ENCODE measurements at places on chromosomes 6 and 20. TPM values are rescaled to one million over a fixed set of nuclear protein-coding genes. Genes with fewer than 3 reads are reported as not detected.

GRCh38 chr6:107488875-107489635 is 862 bp upstream of the SOBP start:
- peak; percentile 64 for DNase-seq
- no peaks in the 10 kb centered on the region for H3K27me3 ChIP-seq
- peaks cover 40% of the 10 kb centered on the region for H3K4me1 ChIP-seq
- H3K4me3 ChIP-seq = peak overlapping the region; percentile 92

DNA sequence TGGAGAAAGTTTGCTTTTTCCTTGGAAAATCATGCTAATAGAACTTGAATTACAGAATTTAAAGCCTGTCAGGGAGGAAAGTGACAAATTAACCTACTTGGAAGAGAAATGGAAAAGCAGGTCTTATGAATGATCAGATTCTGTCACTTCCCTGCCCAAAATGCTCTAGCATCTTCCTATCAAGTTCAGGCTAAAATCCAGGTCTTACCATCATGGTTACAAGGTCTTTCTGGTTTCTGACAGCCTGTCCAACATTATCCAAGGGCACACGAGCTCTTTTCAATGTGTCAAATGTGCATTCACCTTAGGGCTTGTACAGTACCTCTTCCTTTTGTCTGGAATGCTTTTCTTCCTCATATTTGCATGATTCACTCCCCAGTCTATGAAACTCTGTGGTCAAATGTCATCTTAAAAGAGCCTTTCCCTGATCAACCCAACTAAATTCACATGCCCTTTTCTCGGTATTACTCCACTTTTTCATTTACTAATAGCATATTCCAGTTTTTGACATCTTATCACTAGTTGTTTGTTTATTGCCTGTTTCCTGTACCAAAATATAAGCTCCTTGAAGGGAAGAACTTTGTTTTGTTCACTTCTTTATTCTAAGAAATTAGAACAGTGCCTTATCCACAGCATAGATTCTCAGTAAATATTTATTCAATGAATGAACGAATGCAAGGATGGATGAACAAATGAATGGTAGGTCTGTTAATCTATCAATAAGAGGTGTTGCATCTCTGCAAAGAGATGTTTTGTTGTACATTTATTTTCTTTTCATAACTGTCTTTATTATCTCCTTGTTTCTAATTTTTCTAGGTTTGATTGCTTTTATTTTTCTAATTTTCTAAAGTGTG is 139.5 kb downstream of the BCAS1 start:
- no peak overlapping the region for H3K27ac ChIP-seq
- peaks cover 5% of the 10 kb centered on the region for H3K4me1 ChIP-seq
- H3K36me3 ChIP-seq = no peaks in the 10 kb centered on the region
- H3K27me3 ChIP-seq = no peaks in the 10 kb centered on the region

GRCh38 chr6:170088582-170088955 is 202.3 kb downstream of the DLL1 start:
- no peaks in the 10 kb centered on the region for H3K27me3 ChIP-seq
- H3K27ac ChIP-seq = no peak overlapping the region
- no peak overlapping the region for H3K4me3 ChIP-seq
- H3K36me3 ChIP-seq = no peaks in the 10 kb centered on the region
- no peaks in the 10 kb centered on the region for H3K4me1 ChIP-seq

The TFEB gene
- 1.1 TPM for total RNA-seq

The MYT1 gene
- total RNA-seq = 6.5 TPM

GRCh38 chr6:40460380-40460779 is 126.8 kb downstream of the LRFN2 start:
- no peak for DNase-seq

- no peak overlapping the region for H3K27ac ChIP-seq
- no peaks in the 10 kb centered on the region for H3K27me3 ChIP-seq
- DNase-seq = no peak
- H3K4me3 ChIP-seq = no peak overlapping the region
These were observed 24.0 kb upstream of the GTSF1L start for GRCh38 chr20:43750774-43751166.

GRCh38 chr6:37906121-37906520 is 86.6 kb downstream of the ZFAND3 start:
- peaks cover 3% of the 10 kb centered on the region for H3K4me1 ChIP-seq
- no peak for DNase-seq
- H3K36me3 ChIP-seq = no peaks in the 10 kb centered on the region
- no peaks in the 10 kb centered on the region for H3K27me3 ChIP-seq
- H3K27ac ChIP-seq = no peak overlapping the region
- H3K4me3 ChIP-seq = no peak overlapping the region

DNA sequence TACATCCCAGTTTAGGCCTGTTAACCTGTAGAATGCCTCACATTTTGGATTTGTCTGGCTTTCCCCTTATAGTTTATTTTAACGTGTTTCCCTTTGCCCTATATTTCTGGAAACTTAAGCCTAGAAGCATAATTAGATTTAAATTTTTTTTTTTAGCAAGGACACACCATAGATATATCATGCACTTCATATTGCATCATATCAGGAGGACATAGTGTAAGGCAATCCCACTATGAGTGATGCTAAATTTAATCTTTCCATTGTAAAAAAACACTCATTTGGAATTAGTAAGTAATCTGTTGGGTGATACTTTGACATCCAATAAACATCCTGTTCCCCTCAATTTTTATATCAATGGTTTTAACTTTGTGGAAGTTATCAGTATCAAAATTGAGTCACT is 10.3 kb upstream of the FAXC start:
- H3K4me3 ChIP-seq = no peak overlapping the region
- no peaks in the 10 kb centered on the region for H3K4me1 ChIP-seq
- no peaks in the 10 kb centered on the region for H3K27me3 ChIP-seq
- no peak overlapping the region for H3K27ac ChIP-seq
- no peak for DNase-seq

The SNX9 gene
- 31.0 TPM for total RNA-seq

- DNase-seq = no peak
- no peak overlapping the region for H3K27ac ChIP-seq
- no peaks in the 10 kb centered on the region for H3K27me3 ChIP-seq
- H3K4me3 ChIP-seq = no peak overlapping the region
- peaks cover 21% of the 10 kb centered on the region for H3K36me3 ChIP-seq
These were observed 29.6 kb downstream of the RRBP1 start for GRCh38 chr20:17652411-17652810.

GRCh38 chr6:126182650-126183311 is 157.1 kb upstream of the CENPW start:
- no peak overlapping the region for H3K4me3 ChIP-seq
- DNase-seq = no peak
- peak overlapping the region; percentile 69 for H3K27ac ChIP-seq

DNA sequence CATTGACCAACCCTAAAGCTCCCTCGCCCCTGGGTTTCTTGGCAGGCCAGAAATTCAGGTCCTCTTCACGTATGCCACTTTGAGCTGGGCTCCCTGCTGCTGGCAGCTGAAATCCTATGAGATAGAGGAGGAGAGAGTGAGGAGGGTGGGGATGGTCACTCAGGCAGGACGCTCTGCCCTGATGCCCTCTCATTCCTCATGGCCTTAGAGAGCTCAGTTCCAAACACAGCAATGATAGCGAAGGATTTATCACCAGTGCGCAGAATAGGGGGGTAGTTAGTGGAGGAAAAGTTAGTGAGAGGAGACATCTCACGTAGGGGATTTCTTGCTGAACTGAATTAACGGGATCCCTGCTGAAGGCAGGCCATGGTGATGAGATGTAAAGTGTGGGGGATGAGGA is 84.2 kb upstream of the PMEPA1 start:
- H3K4me1 ChIP-seq = no peaks in the 10 kb centered on the region
- DNase-seq = no peak
- H3K36me3 ChIP-seq = no peaks in the 10 kb centered on the region
- H3K4me3 ChIP-seq = no peak overlapping the region

GRCh38 chr20:58682656-58683531 is 9.7 kb upstream of the NPEPL1 start:
- no peak overlapping the region for H3K27ac ChIP-seq
- no peak for DNase-seq
- H3K27me3 ChIP-seq = no peaks in the 10 kb centered on the region

The XKR7 gene
- under 0.01 TPM for total RNA-seq

The ZSCAN23 gene
- total RNA-seq = 0.42 TPM

- no peaks in the 10 kb centered on the region for H3K27me3 ChIP-seq
- DNase-seq = no peak
- H3K27ac ChIP-seq = no peak overlapping the region
- H3K4me3 ChIP-seq = no peak overlapping the region
- no peaks in the 10 kb centered on the region for H3K36me3 ChIP-seq
These were observed 87.3 kb downstream of the PTPRT start for GRCh38 chr20:43102394-43102793.

- no peak overlapping the region for H3K4me3 ChIP-seq
- H3K4me1 ChIP-seq = no peaks in the 10 kb centered on the region
- H3K27ac ChIP-seq = no peak overlapping the region
- no peaks in the 10 kb centered on the region for H3K36me3 ChIP-seq
- no peaks in the 10 kb centered on the region for H3K27me3 ChIP-seq
These were observed 89.1 kb downstream of the MYLK4 start for GRCh38 chr6:2661651-2662050.

The DNAH8 gene
- under 0.01 TPM for total RNA-seq

The VPS16 gene
- total RNA-seq = 16.7 TPM

The ELOVL2 gene
- total RNA-seq = 27.8 TPM

The PPDPF gene
- 25.5 TPM for total RNA-seq

- no peak overlapping the region for H3K4me3 ChIP-seq
- peaks cover 20% of the 10 kb centered on the region for H3K4me1 ChIP-seq
- H3K27me3 ChIP-seq = no peaks in the 10 kb centered on the region
- no peaks in the 10 kb centered on the region for H3K36me3 ChIP-seq
These were observed 181.8 kb upstream of the MCHR2 start for GRCh38 chr6:100175814-100176310.

- no peak overlapping the region for H3K4me3 ChIP-seq
- no peaks in the 10 kb centered on the region for H3K4me1 ChIP-seq
- DNase-seq = no peak
- no peaks in the 10 kb centered on the region for H3K27me3 ChIP-seq
- H3K27ac ChIP-seq = no peak overlapping the region
These were observed 30.8 kb downstream of the SNPH start for GRCh38 chr20:1296922-1297321.

DNA sequence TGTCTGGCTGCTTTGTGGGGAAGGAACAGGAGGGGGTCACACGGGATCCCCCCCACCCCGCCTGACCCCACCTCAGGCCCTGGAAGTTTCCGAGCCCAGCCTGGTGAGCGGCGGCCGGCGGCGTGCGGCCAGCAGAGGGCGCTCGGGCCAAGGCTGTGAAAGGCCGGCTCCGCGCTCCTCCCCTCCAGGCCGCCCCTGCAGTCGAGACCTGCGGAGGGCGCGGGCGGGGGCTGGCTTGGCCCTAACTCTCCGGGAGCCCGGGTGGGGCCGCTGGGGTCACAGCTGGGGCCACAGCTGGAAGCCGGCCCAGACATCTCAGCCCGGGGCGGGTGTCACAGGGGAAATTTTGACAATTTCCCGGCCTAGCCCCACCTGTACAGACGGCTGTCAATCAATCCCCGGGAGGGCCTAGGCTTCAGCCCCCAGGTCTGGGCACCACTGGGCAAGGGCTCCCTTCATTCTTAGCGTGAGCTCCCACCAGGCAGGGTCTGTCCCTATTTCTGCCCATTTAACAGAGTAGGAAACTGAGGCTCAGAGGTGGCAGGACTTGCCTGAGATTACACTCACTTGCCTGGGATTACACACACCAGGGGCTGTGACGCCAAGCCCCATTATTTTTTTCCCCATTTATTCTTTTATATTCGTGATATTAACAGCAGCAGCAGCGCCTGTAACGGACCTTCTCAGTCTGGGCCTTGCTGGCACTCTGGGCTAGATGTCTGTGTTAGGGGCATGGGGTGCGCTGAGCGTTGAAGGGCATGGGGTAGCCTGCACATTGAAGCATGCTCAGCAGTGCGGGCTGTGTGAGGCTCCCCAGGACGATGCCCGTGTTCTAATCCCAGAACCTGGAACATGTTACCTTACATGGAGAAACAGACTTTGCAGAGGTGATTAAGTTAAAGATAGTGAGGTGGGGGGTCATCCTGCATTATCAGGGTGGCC is 23.0 kb downstream of the ZBP1 start:
- no peaks in the 10 kb centered on the region for H3K27me3 ChIP-seq
- H3K27ac ChIP-seq = no peak overlapping the region
- H3K4me3 ChIP-seq = no peak overlapping the region
- H3K4me1 ChIP-seq = peaks cover 23% of the 10 kb centered on the region
- peak; percentile 79 for DNase-seq
- H3K36me3 ChIP-seq = no peaks in the 10 kb centered on the region

The WASF1 gene
- 3.5 TPM for total RNA-seq

- H3K4me1 ChIP-seq = peaks cover 3% of the 10 kb centered on the region
- peaks cover 9% of the 10 kb centered on the region for H3K27me3 ChIP-seq
These were observed 5.0 kb upstream of the BHLHE23 start for GRCh38 chr20:63011798-63012197.

GRCh38 chr6:131205481-131206244 is 70.4 kb downstream of the AKAP7 start:
- no peak overlapping the region for H3K4me3 ChIP-seq
- H3K27me3 ChIP-seq = no peaks in the 10 kb centered on the region
- H3K27ac ChIP-seq = no peak overlapping the region

DNA sequence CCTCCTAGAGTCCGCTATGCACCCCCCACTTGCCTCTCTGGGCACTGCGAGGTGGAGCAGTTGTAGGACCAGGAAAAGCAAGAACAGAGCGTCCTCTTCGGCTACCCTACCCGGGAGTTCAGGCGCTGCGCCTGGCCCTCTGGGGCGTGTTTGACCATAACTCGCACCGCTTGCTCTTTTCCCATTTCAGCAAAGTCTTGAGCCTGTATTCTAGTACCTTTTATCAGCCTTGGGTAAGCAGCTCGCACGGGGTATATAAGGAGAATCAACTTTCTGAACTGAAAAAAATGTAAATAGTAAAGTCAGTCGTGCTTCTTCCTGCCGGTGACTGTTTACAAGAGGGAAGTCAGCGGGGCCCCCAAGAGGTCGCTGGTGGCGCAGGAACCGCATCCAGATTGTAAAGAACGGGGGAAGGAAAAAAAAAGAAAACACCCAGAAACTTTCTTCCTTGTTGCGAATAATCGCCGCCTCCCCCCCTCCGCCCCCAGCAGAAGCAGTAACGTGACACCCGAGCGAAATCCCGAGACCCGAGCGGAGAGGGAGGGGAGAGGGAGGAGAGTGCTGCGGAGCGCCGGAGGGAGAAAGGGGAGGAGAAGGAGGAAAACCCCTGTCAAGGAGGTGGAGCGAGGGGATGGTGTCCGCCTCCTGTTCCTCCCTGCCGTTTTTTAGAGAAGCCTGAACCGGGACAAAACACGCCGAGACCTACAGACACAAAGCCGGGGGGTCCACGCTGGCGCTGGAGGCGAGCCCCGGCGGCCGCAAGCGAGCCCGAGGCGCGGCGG is at the start of gene UST:
Gene UST, plus strand, starts transcription at position 668 of the 782 bp plus-strand sequence. CDS start 401 bp downstream, outside the sequence.
- peak; percentile 48 for DNase-seq
- peak within 1 kb of the TSS; percentile 71 for H3K27ac ChIP-seq
- H3K4me3 ChIP-seq = peak within 1 kb of the TSS; percentile 75
- H3K27me3 ChIP-seq = no peaks in the 10 kb centered on the region
- no peaks in the 10 kb centered on the region for H3K36me3 ChIP-seq
- peaks cover 26% of the 10 kb centered on the region for H3K4me1 ChIP-seq

The SLC22A2 gene
- not detected for total RNA-seq

- no peaks in the 10 kb centered on the region for H3K27me3 ChIP-seq
- no peak overlapping the region for H3K4me3 ChIP-seq
- no peak overlapping the region for H3K27ac ChIP-seq
- DNase-seq = no peak
These were observed 125.1 kb downstream of the MRPL14 start for GRCh38 chr6:44002067-44002592.

All from liver (tissue), 10 donors.